Activated CD4-positive, alpha-beta memory T cell treated with anti-CD3 and anti-CD28 coated beads for 36 hours (primary cell): ENCODE measurements at places on chromosomes 7 and 10. TPM values are rescaled to one million over a fixed set of nuclear protein-coding genes. Genes with fewer than 3 reads are reported as not detected.

DNA sequence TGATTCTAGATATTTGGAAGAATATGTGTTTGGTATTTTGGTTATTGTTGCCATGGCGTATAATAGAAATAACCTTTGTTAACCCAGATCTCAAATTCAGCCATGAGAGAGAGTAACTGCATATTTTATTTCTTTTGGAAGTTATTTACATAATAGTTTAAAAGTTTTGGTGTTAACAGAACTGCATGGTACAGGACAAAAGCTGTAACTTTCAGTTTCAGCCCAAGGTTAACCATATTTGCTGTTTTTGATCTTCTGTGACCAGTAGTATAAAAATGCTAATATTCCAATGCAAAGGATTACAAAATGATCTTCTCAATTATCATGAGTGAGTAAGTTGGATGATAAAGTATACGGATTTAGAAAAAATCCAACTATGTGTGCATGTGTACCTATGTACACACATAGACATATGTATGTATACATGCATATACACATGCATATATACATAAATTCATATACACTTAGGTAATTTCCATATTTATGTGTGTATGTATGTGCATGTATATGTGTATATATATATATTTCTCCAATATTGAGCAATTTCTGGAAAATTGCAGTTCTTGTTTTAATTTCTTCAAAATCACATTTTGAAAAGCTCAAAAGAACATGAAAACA is 38.0 kb upstream of the PIP4K2A start:
- DNase-seq, result no peak

DNA sequence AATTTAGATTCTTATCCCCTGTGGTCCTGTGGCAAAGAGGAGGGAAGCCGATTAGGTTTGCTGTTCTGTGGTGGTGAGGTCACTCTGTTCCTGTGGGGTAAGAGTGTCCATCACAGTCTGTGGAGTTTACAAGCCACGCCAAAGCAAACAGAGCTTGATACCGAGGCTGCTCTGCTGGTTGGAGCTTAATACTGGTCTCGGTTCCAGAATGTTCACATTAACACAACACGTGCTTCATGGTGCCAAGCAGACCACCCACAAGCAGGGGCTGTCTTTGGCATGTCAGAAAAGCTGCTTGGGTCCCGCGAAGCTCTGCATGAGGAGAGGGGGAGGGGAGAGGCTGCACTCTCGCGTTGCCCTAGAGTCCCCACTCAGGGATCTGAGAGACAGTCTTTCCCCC is 47.5 kb downstream of the DNAJB6 start:
- no peak for DNase-seq

- no peak for DNase-seq
Observed at GRCh38 chr10:131561897-131562296, 250.4 kb upstream of the TCERG1L start.

DNA sequence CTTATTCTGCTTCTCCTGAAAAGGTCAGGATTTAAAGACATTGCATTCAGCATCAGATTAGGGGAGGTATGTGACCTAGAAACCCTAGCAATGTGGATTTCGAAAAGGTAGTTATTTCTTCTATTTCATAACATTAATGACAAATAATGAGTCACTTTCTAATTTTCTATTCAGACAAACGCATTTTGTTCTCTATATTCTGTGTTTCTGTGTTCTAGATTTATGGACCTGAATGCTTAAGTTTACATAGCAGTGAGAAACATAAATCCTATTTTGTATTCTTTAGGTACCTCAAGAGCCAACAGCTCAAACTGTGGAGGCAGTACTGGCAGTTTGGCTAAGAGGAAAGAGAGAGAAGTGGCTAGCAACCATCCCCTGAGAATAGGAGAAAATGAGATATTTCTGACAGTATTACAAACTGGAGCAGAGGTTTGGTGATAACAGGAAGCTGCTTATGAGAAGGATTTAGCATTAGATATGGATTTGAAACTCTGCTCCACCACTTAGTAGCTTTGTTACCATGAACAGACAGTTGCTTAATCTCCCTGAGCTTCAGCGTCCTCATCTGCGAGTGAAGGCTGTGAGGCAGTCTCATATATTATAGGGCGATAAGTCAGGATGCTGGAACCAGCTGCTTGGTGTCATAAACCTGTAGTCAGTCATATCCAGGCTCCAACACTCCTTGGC is 28.2 kb downstream of the CDK14 start:
- no peak for DNase-seq

DNA sequence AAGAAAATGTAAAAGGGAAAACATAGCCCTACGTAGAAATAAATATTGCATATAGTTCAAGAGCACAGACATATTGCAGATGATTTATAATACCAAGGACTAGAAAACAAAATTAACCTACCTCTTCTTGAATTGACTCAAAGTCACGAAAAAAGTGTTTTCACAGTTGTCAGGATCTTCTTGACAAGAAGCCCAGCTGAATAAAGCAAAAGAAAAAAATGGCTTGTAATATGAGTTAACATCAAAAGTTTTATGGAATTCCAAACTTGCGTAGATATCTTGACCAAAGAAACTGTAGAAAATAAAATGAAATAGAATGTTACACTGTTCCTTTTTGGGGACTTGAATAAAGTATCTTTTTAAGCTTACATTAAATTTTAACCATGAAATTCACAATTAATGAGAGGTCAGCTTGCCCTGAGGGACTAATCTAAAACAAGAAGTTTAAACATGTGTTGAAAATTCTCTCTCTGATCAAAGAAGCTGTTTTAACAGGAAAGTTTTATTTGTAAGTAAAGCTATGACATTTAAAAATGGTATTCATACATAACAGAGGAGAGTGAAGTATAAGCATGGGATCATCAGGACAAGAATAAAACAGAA is 133.1 kb upstream of the SEMA3C start:
- DNase-seq, result no peak

DNA sequence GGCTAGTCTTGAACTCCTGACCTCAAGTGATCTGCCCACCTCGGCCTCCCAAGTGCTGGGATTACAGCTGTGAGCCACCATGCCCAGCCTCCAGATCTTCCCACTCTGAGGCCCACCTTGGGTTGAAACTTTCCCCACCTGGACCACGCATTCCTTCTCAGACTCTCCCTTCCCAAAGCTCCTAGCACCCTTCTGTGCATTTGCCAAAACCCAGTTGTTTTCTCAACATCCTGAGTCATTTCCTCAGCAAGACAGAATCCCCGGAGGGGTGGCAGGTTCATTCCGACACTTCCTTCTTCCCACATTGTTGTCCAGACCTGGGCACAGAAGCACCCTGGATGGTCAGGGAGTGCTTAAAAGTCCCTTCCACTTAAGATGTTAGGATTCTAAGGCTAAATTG is 28.9 kb downstream of the BAG3 start:
- DNase-seq, result no peak

Gene NYAP1
- total RNA-seq, result 0.24 TPM

- no peak for DNase-seq
Observed at GRCh38 chr10:66102756-66103155, 823.1 kb upstream of the LRRTM3 start.

DNA sequence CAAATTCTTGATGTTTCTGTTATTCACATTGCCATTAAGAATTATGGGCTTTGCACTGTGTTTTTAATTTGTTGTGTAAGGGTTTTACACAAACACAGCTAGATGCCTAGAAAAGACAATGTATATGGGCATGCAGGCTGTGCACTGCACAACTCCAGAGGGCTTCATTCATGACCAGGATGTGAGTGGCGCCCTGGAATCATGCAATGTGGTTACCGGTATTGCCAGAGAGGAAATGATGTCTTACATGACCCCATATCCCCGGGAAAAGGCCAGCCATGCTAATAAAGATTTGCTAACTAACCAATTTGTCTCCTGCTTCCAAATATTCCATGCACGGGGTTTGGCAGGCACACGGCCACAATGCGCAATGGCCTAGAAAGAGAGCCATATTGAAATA is 16.9 kb downstream of the KCNMA1 start:
- DNase-seq, result no peak

DNA sequence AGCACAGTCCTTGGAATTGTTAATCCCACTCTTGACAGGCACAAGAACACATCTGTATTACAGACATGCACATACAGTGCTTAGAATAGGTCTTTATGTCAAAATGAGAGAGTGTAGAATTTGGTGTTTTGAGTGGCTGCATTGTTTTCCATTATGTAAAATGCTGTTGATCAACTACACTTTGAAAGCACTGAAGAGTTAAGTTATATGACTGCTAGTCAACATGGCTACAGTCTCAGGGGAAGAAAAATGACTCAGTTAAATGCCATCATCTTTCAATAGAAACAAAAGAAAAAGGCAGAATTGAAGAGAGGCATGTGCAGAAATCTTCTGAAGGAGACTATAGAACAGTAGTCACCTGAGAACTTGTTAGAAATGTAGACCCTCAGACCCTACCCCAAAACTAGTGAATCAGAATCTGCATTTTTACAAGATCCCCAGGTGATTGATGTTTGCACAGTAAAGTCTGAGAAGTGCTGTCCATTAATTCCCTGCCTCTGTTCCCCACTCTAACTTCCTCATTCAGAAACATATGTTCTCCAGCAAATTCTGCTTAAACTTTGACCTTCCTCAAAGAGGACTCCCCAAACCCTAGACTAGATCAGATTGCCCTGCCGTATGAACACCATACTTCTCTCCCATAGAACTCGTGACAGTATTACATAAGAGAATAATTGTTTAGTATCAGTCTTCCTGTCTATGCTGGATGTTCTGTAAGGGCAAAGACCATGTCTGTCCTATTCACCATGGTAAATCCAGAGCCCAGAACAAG is 16.0 kb downstream of the SND1 start:
- no peak for DNase-seq

DNA sequence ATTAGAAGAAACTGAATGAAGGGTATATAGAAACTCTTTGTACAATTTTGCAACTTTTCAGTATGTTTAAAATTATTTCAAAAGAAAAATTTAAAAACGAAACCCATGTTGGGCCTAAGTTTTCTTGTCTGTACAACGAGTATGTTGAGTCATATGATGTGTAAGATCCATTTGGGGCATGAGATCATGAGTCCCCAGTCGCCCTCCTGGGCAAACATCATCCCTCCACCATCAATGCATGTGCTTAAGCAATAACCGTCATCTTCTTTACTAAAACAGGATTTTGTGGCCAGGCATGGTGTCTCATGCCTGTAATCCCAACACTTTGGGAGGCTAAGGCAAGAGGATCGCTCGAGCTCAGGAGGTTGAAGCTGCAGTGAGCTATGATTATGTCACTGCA is 54.2 kb upstream of the CDCA7L start:
- DNase-seq, result no peak

Gene OR13A1
- total RNA-seq, result not detected

DNA sequence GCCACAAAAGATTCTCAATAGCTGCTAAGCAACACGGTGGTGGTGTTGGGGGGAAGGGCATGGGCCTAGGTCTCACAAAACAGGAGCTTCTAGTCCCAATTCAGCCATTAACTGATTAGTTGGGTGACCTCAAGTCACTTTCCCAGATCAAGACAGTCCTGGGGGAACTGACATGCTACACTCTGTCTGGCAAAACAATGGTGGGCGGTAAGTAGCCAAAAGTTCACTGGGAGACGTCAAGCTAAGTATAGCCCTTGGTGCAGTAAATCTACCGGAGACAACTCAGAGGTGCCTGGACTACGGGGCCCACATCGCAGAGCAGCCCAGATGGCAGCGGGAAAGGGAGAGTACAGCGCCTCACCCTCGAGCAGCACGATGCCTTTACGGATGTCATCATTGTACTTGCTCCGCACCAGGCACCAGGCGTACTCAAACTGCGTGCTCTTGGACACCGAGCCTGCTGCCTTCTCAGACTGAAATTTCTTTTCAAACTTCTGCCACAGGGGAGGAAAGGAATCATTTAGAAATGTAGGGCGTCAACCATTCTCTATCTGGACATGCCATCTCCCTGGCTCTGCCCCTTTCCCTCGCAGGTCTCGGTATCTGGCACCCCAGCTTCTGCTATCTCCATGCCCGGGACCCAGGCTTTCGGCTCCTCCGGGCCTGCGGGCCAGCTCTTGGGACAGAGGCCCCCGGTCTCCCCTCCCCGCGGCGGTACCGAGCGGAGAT is 1.1 kb downstream of the FIS1 start:
- peak; percentile 24 for DNase-seq

Gene C10orf67
- total RNA-seq, result 0.31 TPM

- no peak for DNase-seq
Observed at GRCh38 chr7:106792233-106792926, 72.7 kb upstream of the PIK3CG start.

Gene IQCE
- 8.5 TPM for total RNA-seq

Gene AZGP1
- not detected for total RNA-seq
